ENCODE measurements at places on chromosomes 13 and 19. TPM values are rescaled to one million over a fixed set of nuclear protein-coding genes. Genes with fewer than 3 reads are reported as not detected.

Gene RDH8
- 0.24 TPM for total RNA-seq

Gene NLRP11
- total RNA-seq = not detected

Gene ADPRHL1
- 17.4 TPM for total RNA-seq

Gene LAIR2
- not detected for total RNA-seq

Gene DCT
- total RNA-seq = not detected

Gene GET3
- 95.8 TPM for total RNA-seq

Gene ETV2
- 2.2 TPM for total RNA-seq

Gene FXYD7
- total RNA-seq = 0.14 TPM

Gene LGALS4
- 0.53 TPM for total RNA-seq

Gene UNC13A
- 1.1 TPM for total RNA-seq

Gene TEX101
- not detected for total RNA-seq

Gene PSG1
- 0.23 TPM for total RNA-seq

Gene ZNF649
- total RNA-seq = 0.21 TPM

Gene LYPD3
- total RNA-seq = 0.21 TPM

Gene MCF2L
- total RNA-seq = 0.37 TPM

Gene KIR2DL3
- not detected for total RNA-seq

Gene ZFP36
- total RNA-seq = 290 TPM

Gene VMAC
- 0.24 TPM for total RNA-seq

Gene KLK10
- 0.31 TPM for total RNA-seq

Gene ZNF90
- total RNA-seq = not detected

Gene EFNB2
- total RNA-seq = 4.2 TPM

Gene ZNF345
- total RNA-seq = 0.06 TPM

Gene MIA
- total RNA-seq = 0.30 TPM

Gene ZNF724
- 0.72 TPM for total RNA-seq

Gene WDR88
- not detected for total RNA-seq

Gene CCNA1
- total RNA-seq = 0.45 TPM

Gene CRLF1
- 7.1 TPM for total RNA-seq

Gene ZNF625
- not detected for total RNA-seq

Gene RFX1
- 5.1 TPM for total RNA-seq

Gene ESD
- 91.6 TPM for total RNA-seq

Gene ZNF816
- total RNA-seq = not detected

Gene ZNF614
- total RNA-seq = 3.2 TPM

Gene RPS5
- total RNA-seq = 1,921 TPM

Gene UBE2M
- total RNA-seq = 164 TPM

Gene ZFR2
- 0.36 TPM for total RNA-seq

Gene SPRYD7
- total RNA-seq = 10.5 TPM

Gene CPB2
- 0.11 TPM for total RNA-seq

Gene ALOX5AP
- total RNA-seq = 11.9 TPM

Gene KLF2
- total RNA-seq = 13.5 TPM

Gene NCR1
- total RNA-seq = not detected

Gene SMIM24
- 0.89 TPM for total RNA-seq

Gene TRAPPC5
- total RNA-seq = 98.9 TPM

Gene SBK3
- 2.6 TPM for total RNA-seq

Gene SIAH3
- total RNA-seq = not detected

Gene CEACAM4
- not detected for total RNA-seq

Gene KIR3DL1
- not detected for total RNA-seq

Gene CRB3
- total RNA-seq = 3.5 TPM

Gene IZUMO2
- total RNA-seq = not detected

Gene LILRA2
- total RNA-seq = not detected

Gene ZNF729
- total RNA-seq = not detected

Gene EDNRB
- not detected for total RNA-seq

Gene HPN
- total RNA-seq = 0.03 TPM

Gene SLITRK1
- not detected for total RNA-seq

Gene BEST2
- 4.3 TPM for total RNA-seq

All from A549 treated with dexamethasone at 1 μM for 4 hours (cell line).